A549 (cell line): ENCODE measurements at places on chromosomes 1 and 21.

GRCh38 chr1:200880212-200880611 lies 7.4 kb downstream of the GPR25 start:
- no peak for DNase-seq

- no peak for DNase-seq
These were observed 13.1 kb downstream of the ACTN2 start for GRCh38 chr1:236699366-236699765.

- no peak for DNase-seq
These were observed 233.5 kb downstream of the PLPP3 start for GRCh38 chr1:56345831-56346230.

GRCh38 chr1:116259663-116260062 lies 113.4 kb upstream of the ATP1A1 start:
- no peak for DNase-seq

DNA sequence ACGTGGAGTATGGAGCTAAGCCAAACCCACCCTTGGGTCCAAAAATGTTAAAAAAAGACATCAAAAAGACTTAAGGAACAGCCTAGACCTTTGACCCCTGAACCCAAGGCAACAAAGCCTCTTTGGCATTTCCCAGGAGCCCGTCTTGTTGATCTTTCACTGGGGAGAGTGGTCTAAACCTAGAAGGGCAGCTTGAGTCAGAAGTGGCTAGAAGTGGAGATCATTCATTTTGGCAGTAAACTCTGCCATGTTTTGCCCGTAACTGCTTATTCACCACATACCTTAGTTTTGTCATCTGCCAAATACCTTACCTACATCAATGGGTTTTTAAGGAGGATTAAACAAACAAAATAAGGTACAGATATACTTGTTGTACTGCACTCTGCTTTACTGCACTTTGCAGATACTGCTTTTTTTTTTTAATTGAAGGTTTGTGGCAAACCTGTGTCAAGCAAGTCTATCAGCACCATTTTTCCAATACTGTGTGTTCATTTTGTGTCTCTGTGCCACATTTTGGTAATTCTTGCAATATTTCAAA lies 1.7 kb upstream of the CTSE start:
- DNase-seq, result no peak
